CD4-positive, alpha-beta T cell treated with Interleukin-17A for 1 hour (primary cell): ENCODE measurements at places on chromosomes 11 and 22.

DNA sequence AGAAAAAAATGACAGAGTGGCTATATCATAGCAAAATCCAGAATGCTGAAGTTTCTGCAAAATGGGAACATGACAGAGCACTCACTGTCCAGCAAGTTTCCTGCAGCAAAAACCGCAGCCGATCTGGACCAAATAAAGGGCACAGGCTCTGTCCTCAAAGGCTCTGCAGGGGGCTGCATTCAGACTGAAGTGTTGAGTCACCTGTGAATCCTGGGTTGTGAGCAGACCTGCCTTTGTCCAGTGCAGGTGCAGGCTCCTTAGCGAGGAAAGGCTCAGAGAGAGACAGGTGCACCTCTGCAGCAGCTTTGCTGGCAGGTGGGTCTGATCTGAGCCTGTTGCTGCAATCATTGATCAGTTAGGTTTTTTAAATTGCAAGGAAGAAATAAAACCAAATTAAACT lies 29.3 kb upstream of the NFAM1 start:
- DNase-seq: no peak

DNA sequence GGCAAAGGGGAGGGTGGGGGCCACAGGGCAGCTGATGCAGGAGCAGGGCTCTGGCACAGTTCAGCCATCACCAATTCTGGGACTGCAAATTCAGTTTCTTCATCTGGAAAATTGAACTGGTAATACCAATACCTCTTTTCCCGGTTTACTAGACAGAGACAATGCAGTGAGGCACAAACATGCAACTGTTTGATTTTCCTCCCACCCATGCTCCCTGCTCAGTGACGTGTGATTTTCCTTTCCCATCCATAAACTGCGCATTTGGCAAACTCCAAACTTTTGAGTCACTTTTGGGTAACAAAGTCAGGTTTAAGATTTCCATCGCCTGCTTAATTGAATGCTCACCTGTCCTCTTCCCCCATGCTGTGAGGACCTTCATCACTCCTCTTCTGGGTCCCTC lies 23.2 kb downstream of the P2RY2 start:
- no peak for DNase-seq

- peak; percentile 70 for DNase-seq
These were observed 73.2 kb upstream of the CLDN5 start for GRCh38 chr22:19597399-19597735.

- no peak for DNase-seq
These were observed 29.1 kb downstream of the LRP4 start for GRCh38 chr11:46889251-46889650.

- no peak for DNase-seq
These were observed 7.2 kb upstream of the CYTH4 start for GRCh38 chr22:37275134-37275533.

DNA sequence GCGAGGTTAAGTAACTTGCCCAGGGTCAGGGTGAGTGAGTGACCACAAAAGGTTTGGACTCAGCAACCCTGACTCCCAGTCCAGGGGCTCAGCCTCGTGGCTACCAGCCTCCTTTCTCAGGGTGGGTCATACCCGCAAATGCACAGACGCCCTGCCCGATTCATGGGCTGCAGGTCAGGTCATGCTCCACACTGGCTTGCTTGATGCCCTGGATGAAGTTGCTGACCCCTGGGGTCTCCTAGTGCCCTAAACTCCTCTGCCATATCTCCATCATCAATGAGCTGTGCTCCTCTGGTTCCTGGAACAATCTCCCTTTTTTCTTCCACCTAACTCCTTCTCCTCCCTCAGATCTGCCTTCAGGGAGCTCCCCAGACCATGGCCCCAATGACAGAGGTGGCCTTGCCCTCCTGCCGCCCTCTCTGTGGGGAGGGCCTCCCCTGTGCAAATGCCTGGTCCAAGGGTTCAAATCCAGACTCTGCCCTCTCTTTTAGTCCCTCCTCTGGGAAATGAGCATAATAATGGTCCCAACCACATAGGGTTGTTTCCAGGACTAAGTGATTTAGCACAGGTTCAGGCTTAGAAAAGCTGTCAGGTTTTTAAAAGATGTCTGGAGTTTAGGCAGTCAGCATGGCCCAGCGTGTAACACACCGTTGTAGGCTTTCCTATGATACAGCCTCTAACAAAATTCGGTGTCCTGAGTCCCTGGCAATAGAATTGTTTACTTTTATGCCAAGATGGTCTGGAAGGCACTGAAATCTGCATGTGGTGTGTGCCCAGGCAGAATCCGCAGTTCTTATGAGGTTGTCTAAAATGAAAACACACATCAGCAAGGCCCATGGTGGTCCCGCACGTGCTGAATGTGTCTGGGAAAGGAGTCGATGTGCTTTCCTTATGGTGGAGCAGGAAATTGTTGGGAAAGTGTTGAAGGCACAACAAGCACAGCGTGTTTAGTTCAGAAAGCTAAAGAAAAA lies 63.6 kb downstream of the CD82 start:
- no peak for DNase-seq

DNA sequence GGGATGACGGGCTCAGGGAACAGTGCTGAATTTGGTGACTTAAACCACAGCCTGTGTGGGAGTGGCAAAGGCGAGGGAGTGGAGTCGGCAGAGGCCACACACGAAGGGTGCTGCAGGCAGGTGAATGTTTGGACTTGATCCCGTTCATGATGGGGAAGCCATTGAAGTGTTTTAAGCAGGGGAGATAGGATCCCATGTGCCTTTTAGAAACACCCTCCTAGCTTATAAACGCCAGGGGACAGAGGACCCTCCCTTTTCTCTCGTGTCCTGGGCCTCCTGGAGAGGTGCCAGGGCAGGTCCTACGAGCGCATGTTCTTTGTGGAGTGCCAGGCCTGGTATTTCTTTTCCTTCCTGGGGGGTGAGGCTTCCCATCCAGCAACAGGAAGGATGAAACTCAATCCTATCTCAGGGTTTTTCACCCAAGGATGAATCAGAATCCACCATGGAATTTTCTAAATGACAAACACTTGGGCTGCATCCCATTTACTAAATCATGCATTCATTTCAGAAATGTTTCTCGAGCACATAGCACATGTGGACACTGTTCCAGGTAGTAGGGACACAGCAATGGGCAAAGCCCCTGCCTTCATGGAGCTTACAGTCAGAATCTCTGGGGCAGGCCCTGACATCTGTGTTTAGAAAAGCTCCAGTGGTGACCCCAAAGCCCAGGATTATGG lies 59.6 kb downstream of the CHRDL2 start:
- DNase-seq: no peak

DNA sequence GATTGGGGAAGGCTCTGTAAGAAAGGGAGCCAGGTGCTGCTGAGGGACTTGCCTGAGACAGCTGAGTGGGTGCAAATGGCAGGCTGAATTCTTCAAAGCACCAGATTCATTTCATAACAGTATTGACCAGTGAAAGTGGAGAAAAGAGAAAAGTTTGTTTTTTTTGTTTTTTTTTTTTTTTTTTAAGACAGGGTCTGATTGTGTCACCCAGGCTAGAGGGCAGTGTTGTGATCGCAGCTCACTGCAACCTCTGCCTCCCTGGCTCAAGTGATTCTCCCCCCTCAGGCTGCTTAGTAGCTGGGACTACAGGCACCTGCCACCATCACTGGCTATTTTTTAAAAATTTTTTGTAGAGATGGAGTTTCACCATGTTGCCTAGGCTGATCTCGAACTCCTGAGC lies 494.0 kb downstream of the MIAT start:
- no peak for DNase-seq

DNA sequence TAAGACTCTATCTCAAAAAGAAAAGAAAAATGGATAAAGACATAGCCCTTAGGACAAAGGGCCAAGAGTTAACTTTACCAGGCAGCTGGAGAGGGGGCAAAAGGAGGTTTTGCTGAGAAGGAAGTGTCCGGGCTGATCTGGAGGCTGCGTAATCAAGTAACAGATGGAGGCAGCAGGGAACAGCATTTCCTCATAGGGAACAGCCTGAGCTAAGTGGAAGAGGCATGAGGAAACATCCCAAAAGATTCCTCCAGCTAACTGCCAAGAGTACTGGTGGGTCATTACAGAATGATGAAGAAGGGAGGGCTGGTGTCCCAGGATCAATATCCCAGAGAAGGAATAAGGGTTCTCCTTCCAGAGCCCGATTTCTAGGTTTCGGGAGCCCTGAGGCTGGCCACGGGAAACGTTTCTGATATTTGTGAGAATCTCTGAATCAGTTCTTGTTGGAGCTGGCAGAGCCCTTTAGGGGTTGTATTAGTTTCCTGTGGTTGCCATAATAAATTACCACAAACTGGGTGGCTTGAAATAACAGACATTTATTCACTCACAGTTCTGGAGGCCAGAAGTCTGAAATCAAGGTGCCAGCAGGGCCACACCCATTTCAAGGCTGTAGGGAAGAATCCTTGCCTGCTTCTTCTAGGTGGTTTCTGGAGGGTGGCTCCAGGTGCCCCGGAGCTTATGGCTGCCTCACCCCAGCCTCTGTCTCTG lies 21.2 kb downstream of the LIF start:
- DNase-seq: no peak

- peak; percentile 73 for DNase-seq
These were observed 6.8 kb downstream of the NAA40 start for GRCh38 chr11:63945477-63946163.

DNA sequence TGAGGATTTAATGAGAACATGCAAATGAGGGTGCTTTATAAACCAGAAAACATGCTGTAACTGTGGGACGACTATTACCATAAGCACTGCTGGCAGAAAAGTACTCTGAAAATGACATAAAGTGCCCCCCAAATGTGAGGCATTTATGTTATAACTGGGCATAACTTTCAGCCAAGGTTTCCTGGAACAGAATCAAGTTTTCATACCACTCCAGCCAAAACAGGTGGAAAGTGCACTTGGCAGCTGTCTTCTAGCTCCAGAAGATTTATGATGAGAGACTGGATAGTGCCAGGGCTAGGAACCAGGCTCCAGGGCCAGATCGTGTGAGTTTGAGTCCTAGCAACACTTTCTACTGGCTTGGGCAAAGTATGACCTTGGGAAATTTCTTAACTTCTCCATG lies 339.2 kb downstream of the TENM4 start:
- no peak for DNase-seq

DNA sequence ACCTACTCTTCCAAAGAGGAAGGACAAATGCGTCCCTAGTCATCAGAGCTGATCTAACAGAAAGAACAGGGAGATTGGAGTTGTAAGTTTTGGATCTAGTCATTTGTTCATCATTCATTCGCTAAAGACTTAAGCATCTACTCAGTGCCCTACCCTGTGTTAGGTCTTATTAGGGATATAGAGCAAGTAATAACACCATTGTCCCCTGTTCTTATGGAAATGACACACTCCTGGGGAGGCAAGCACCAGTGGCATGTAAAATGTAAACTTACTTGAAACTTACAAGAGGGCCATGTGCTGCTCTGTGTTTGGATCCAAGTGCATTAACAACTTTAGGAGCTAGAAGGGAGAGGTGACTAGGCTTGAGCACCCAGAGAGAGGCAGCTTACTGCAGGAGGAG lies 61.9 kb downstream of the P4HA3 start:
- DNase-seq: no peak

DNA sequence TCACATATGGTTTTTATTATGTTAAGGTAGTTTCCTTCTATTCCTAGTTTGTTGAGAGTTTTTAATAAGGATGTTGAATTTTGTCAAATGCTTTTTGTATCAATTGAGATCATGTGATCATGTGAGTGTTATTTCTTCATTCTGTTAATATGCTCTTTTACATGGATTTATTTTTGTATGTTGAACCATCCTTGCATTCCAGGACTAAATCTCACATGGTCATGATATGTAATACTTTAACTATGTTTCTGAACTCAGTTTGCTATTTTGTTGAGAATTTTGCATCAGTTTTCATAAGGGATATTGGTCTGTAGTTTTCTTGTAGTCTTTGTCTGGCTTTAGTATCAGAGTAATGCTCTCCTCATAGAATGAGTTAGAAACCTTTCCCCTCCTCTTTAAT lies 43.2 kb downstream of the KCNQ1 start:
- no peak for DNase-seq

DNA sequence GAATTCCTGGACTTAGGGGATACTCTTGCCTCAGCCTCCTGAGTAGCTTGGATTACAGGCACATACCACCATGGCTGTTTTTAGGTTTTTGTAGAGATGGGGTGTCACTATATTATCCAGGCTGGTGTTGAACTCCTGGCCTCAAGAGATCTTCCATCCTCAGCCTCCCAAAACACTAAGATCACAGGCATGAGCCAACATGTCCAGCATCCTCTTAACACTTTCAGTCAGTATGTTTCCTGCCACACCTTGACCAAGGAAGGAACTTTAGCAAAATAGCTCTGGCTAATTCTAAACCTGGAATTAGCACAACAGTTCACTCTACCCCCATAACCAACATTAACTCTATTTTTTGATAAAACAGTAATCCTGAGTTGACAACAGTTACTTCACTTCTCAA lies 27.2 kb upstream of the DNAJB7 start:
- no peak for DNase-seq

- DNase-seq: no peak
These were observed 481.7 kb upstream of the CHORDC1 start for GRCh38 chr11:90704510-90704909.

DNA sequence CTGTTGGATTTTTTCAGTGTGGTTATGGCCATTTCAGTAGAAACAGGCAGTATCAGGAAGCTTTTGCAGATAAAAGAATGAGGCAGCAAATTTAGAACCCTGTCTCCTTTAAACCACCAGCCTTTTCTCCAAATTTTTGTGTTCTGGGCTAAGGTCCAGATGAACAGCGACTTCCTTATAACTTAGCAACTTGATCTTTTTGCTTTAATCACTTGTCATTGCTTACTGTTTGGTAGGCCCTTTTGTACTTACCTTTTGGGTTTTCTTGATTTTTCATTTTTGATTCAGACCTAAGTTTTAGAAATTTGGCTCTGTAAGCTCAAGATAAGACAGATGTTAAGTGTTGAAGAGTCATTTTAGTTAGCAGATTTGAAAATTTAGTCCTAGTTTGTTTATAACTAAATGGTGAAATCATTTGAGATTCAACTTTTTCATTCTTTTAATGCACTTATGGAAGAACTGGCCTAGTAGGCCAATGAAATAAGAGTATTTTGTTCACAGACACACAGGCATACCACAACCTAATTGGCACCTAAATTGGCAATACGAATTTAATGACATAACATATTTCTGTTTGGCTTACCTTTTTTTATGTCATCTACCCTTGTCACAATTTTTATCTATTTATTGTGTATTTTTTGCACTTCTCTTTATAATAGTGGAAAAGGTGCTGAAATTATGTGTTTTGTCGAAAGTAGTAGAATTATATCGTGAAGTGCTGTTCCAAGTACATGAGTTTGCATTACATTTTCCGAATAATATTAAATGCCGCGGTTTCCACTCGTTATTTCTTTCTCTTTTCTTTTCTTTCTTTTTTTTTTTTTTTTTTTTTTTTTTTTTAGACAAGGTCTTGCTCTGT lies 2.1 kb downstream of the RTN3 start:
- no peak for DNase-seq

- DNase-seq: no peak
These were observed 722 bp upstream of the GUCY1A2 start for GRCh38 chr11:107018902-107019493.

DNA sequence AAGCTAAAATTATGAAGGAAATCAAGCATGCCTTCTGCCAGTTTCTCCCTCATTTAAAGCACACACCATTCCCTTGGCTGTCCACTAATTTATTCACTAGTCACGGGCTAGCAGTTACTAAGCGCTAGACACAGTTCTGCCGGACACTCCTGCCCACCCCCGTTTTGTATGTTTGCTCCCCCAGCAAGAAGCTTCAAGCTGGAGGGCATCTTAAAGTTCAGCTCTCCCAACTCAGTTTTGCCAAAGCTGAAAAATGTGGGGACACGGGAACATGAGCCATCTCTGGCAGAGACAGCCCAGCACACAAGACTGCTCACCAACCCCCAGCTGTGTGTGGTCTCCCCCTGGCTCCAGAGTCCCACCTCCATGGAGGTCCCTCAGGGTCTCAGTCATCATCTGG lies 263.6 kb downstream of the BRD1 start:
- DNase-seq: no peak
